ENCODE measurements at places on chromosomes 5 and 9. TPM values are rescaled to one million over a fixed set of nuclear protein-coding genes. Genes with fewer than 3 reads are reported as not detected.

CCNH gene
- total RNA-seq, result 116 TPM

CDC20B gene
- not detected for total RNA-seq

C5orf58 gene
- not detected for total RNA-seq

OBP2B gene
- total RNA-seq, result not detected

AQP3 gene
- total RNA-seq, result 41.1 TPM

GRCh38 chr9:106038266-106039001 is 344.1 kb downstream of the TMEM38B start:
- H3K4me3 ChIP-seq, result no peak overlapping the region
- H3K36me3 ChIP-seq, result no peaks in the 10 kb centered on the region
- no peaks in the 10 kb centered on the region for H3K27me3 ChIP-seq
- DNase-seq, result no peak
- H3K27ac ChIP-seq, result no peak overlapping the region
- H3K4me1 ChIP-seq, result no peaks in the 10 kb centered on the region

DNA sequence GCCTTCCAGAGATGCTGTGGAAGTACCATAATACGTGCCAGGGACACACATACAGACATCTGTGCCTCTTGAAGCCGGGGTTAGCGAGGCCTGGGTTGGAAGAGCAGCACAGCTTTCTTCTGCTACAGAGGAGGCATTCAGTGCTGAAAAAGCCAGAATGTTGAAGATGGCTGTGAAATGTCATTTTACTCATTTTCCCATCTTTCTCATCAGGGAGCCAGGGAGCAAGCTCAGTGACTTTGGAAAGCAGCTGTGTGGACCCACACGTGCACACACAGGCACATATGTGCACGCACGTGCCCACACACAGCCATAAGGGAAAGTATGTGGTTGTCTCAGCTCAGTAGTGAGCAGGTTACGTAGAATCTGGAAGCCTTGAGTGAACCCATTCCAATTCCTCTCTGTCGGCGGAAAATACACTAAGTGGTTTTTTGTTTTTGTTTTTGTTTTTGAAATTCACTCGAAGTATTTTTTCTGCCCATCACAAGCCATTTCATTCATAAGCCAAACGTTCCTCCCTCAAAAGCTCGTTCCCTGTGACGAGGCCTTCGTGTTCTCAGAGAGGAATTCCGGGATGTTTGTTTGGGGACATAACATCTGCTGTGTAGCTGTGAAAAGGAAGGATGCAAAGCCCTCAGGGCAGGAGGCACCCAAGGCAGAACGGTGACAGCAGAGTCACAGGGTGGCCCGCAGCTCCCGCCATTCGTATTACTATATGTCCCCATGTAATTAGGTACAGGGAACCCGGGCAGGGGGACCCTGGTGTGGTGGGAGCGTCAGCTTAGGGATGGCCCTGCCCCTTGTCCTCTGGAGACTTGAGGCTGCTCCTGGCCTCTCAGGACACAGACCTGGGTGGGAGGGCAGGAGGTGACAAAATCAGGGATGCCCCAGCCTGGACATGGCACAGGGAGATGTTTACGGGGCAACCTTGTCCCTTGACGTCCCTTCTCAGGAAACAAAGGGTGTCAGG is 29.0 kb upstream of the ANKRD33B start:
- H3K36me3 ChIP-seq, result no peaks in the 10 kb centered on the region
- no peaks in the 10 kb centered on the region for H3K27me3 ChIP-seq
- peak overlapping the region; percentile 39 for H3K27ac ChIP-seq
- peaks cover 55% of the 10 kb centered on the region for H3K4me1 ChIP-seq

- H3K4me3 ChIP-seq, result no peak overlapping the region
- no peaks in the 10 kb centered on the region for H3K36me3 ChIP-seq
- DNase-seq, result peak; percentile 77
- H3K27ac ChIP-seq, result no peak overlapping the region
- H3K27me3 ChIP-seq, result no peaks in the 10 kb centered on the region
- H3K4me1 ChIP-seq, result no peaks in the 10 kb centered on the region
Measured at GRCh38 chr5:149834246-149834855, 104.2 kb downstream of the PPARGC1B start.

DNA sequence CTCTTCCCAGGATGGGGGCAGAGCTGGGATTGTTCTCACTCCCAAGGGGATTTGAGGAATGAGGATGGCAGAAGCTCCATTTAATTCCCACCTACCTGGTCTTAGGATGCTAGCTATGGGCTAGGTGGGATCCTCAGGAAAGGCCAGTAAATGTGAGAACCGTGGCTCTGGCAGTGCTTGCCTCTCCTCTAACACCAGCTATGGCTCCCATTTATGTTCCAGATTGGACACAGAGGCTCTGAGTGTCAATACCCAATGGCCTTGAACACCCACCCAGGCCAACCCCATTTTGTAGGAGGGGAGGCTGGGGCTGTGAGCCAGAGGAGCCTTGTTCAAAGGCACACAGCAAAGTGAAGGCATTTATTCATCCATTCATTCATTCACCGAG is 10.2 kb upstream of the DAB2IP start:
- no peak overlapping the region for H3K27ac ChIP-seq
- no peaks in the 10 kb centered on the region for H3K27me3 ChIP-seq
- H3K4me1 ChIP-seq, result no peaks in the 10 kb centered on the region
- no peaks in the 10 kb centered on the region for H3K36me3 ChIP-seq

GRCh38 chr9:96050861-96051155 is 175.3 kb downstream of the ERCC6L2 start:
- H3K4me3 ChIP-seq, result no peak overlapping the region
- peaks cover 30% of the 10 kb centered on the region for H3K4me1 ChIP-seq
- no peak overlapping the region for H3K27ac ChIP-seq

GRCh38 chr9:14326264-14326826 is 12.4 kb upstream of the NFIB start:
- no peaks in the 10 kb centered on the region for H3K36me3 ChIP-seq
- H3K27me3 ChIP-seq, result no peaks in the 10 kb centered on the region
- DNase-seq, result no peak
- H3K4me3 ChIP-seq, result no peak overlapping the region

GRCh38 chr9:11016081-11016480 is 403.3 kb upstream of the PTPRD start:
- H3K4me1 ChIP-seq, result no peaks in the 10 kb centered on the region
- H3K27ac ChIP-seq, result no peak overlapping the region
- no peak overlapping the region for H3K4me3 ChIP-seq
- no peaks in the 10 kb centered on the region for H3K27me3 ChIP-seq
- no peaks in the 10 kb centered on the region for H3K36me3 ChIP-seq

- H3K4me1 ChIP-seq, result no peaks in the 10 kb centered on the region
- H3K36me3 ChIP-seq, result no peaks in the 10 kb centered on the region
- DNase-seq, result no peak
- no peak overlapping the region for H3K27ac ChIP-seq
- H3K27me3 ChIP-seq, result no peaks in the 10 kb centered on the region
- H3K4me3 ChIP-seq, result peak overlapping the region; percentile 57
Measured at GRCh38 chr5:95283761-95284571, 928 bp downstream of the MCTP1 start.
